Aorta (tissue), 5 donors: ENCODE measurements at places on chromosomes 11 and 22. TPM values are rescaled to one million over a fixed set of nuclear protein-coding genes. Genes with fewer than 3 reads are reported as not detected.

LARGE2 gene
- not detected for total RNA-seq

CCDC157 gene
- 2.4 TPM for total RNA-seq

ZNF70 gene
- total RNA-seq = 14.0 TPM

C11orf21 gene
- 1.4 TPM for total RNA-seq

MS4A3 gene
- not detected for total RNA-seq

MAJIN gene
- total RNA-seq = not detected

VSIG10L2 gene
- total RNA-seq = not detected

ABCC8 gene
- total RNA-seq = 2.5 TPM

APOBEC3A gene
- 7.3 TPM for total RNA-seq

- DNase-seq = peak; percentile 67
Measured at GRCh38 chr11:61918251-61918937, 1.0 kb upstream of the RAB3IL1 start.

DNA sequence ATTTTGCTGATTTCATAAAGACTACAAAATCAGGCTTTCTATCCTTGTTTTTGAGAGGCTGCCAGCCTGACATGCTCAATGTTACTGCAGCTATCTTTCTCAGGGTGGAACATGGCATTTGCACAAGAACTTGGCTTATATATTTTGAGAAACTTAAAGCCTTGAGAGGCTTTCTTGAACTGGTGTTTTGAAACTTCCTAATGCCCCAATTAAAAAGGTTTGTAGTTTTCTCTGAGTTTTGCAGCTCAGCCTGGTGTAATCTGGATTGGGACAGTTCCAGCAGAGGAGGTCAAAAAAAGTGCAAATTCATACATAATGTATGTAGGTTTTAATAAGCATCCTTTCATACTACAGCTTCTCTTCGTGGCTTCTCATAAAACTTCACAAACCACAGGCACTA lies 223.4 kb downstream of the FAM76B start:
- no peak for DNase-seq

DNA sequence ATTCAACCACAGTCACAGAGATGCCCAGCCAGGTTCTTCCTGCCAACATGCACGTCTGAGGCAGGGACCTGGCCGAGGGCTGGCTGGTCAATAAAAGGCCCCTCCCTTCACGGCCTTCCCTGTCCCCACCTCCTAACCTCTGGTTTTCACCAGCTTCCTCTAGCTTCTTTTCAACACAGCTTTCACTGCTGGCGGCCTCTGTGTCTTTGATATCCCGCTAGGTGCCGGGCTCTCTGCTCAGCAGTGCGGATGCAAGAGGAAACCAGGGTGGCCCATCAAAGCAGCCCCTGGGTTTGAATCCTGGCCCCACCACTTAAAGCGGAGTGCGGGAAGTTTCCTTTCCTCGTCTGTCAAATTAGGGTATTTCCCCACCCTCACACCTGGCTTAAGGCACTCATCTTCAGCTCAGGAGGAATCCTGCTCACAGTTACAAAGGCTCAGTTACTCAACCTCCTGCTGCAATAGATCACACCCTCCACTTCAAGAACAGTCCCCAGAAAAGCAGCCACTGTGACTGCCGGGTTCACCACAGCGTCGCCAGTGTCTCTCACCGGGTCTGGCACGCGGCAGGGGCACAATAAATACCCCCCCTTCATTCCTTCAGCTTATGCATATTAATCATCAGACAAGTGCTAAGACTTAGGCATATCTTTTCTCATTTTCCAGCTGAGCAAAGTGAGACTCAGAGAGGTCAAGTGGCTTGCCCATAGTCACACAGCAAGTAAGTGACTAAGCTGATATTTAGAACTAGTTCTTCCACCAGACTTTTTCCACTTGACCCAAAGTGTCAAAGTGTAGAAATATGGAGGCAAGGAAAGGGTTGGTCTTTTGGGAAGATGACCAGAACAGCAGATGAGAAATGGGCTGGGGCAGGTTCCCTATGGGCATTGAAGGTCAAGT lies 45.7 kb downstream of the TXN2 start:
- DNase-seq = no peak

DNA sequence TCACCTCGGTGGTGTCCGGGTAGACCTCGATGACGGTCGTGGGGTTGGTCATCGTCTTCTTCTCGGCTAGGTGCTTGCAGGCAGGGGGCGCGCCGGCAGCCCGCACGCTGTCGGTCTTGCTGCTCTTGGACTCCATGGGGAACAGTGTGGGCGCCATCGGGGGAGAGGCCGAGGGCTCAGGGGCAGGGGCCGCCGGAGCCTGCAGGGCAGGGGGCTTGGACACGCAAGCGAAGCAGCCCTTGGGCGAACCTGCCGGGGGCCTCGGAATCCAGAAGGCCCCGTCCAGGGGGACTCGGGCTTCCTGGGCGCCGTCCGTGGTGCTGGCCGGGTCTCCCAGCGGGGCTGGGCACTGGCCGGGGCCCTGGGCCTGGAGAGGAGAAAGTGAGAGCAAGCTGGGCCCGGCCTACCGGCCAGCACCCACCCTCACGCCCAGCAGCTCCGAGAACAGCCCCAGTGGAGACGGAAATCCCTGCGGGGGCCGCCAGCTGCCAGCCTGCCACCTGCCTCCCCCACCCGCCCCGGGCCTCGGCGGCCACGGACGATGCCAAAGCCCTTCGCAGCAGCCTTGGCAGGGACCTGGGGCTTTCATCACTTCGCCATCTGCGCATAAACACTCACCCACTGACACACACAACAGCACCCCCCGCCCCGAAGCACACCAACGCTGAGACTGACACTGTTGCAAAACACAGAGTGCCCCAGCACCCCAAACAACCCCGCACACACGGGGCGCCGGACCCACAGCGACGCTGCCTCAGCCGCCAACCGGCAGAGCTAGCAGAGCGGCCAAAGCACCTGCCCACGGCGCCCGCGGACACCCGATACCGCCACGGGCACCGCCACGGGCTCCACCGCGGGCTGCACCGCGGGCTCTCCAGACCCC lies 2.4 kb downstream of the IFITM10 start:
- DNase-seq = peak; percentile 86

DNA sequence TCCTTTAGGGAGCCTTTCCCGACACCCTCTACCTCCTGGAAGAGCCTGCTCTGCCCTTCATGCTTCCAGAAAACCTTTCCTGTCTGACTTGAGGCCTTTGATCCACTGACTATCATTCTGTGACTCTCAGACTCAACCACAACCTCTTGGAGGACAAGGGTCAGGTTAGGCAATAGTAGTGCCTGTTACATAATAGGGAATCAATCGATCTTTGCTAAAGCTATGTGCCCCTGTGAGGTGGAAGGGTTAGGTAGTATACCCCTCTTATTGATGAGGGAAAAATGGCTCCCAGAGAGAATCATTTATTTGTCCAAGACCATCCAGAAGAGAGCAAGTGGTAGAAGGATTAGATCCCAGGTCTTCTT lies 16.2 kb downstream of the KCNC1 start:
- no peak for DNase-seq

DNA sequence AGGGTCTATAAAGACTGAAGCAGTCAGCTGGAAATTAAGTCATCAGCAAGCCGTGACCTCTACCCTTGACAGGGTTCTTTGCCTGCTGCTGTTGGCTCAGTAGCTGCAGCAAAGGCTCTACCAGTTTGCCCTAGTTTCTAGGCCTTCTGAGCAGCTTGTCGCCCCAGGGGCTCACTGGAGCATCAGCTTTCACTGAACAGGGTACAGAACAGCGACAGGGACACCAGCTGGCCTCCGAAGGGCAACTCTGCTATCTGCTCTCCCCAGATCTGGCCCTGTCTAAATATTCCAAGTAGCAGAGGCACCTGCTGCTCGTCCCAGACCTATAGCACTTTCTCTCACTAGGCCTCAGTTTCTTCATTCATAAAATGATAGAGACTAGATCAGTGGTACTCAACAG lies 42.4 kb downstream of the SMCO4 start:
- no peak for DNase-seq

GRCh38 chr11:128458321-128458720 lies 129.0 kb downstream of the ETS1 start:
- no peak for DNase-seq

GRCh38 chr11:120188811-120189455 lies 21.9 kb upstream of the OAF start:
- DNase-seq = no peak

- DNase-seq = no peak
Measured at GRCh38 chr11:118635237-118635591, 27.8 kb downstream of the PHLDB1 start.

DNA sequence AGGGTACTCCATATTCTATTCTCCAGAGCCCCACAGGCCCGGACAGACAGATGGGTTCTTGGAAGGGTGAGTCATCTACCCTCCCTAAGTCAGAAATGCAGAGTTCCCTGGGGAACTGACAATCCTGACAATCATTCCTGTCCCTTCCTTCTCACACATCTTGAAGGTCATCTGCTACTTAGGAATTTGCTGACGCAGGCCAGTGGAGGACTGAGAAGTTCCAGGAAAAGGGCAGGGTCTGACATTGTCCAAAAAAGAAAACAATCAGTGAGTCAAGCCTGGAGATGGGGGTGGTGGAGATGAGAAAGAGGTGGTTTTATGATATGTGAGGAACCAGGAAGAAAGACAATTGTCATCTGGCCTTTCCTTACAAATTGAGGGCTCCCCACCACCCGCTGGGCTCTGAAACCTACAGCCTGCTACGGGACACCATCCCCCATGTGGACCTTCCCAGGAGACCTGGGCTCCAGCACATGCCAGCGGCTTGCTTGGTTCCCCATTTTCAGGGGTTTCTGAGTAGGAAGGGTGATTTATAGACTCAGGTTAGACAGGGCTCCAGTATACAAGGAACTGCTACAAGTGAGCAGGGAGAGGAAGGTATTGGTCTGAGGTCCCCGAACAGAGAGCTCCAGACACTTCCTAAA lies 12.9 kb downstream of the CD59 start:
- no peak for DNase-seq

- DNase-seq = peak; percentile 59
Measured at GRCh38 chr22:46815132-46815531, 52.7 kb downstream of the TBC1D22A start.

DNA sequence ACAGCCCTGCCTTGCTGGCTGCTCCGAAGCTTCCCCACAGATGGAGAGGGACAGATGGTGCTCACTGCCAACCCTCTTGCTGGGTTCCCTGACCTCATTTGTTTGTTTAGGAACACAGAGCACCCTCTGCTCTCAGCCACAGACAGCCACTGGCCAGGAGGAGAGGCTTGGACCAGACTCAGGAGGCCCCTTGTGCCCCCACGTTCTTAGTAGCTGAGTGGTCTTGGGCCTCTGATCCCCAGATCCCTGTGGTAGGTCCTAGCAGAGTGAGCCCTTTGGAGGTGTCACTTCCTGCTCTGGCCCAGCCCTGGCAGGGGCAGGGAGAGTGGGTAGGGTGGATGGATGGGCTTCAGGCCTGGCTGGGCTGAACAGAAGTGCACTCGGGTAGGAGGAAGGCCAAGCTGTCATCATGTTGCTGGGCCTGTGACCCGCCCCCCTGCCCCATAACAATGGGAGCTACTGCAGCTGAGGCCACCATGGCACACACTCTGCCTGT lies 84.0 kb downstream of the DHCR7 start:
- DNase-seq = peak; percentile 60

GRCh38 chr11:112524798-112525197 lies 264.1 kb upstream of the PLET1 start:
- peak; percentile 58 for DNase-seq

- DNase-seq = no peak
Measured at GRCh38 chr22:46984751-46985506, 222.5 kb downstream of the TBC1D22A start.

DNA sequence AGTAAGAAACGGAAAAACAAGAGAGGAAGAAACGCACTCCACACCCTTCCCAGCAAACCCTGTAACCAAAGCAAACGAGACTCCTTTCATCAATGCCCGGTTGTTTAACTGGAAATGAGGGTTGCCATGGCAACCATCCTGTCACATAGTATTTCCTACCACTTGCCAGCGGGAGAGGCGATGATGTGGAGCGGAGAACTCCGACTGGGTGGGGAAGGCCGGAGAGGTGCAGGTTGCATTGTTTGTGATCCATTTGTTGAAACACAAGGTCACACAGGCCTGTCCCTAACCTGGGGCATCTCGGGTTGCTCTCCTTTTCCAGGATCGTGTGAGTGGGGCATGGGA lies 609.9 kb downstream of the BUD13 start:
- DNase-seq = no peak

- DNase-seq = no peak
Measured at GRCh38 chr11:71563406-71563805, 2.0 kb upstream of the KRTAP5-10 start.

GRCh38 chr11:78331711-78332110 lies 85.9 kb downstream of the GAB2 start:
- no peak for DNase-seq

- DNase-seq = peak; percentile 74
Measured at GRCh38 chr11:1757861-1758610, 5.7 kb downstream of the CTSD start.
